ENCODE measurements at places on chromosomes 12 and 14.
A peak's percentile ranks its signal among the peaks of the same experiment; 100 is the strongest.

GRCh38 chr14:82501554-82501953 is 967.9 kb upstream of the SEL1L start:
- no peak for DNase-seq

DNA sequence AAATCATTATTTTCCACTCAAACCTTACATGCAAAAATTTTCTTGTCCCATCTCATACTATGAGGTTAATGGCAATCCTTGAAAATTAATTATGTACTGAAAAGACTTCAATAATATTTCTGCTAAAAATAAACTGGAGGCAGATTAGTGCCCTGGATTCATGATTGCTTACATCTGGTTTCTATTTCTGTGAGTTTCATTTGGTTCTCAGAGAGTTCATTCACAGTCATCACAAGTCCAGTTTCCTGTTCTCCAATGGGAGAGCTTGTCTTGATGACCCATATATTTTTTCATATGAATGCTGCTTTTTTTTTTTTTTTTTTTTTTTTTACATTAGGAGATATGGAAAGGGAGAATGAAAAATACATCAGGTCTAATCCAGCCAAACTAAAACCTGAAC is 6.6 kb upstream of the PTHLH start:
- DNase-seq = no peak

- no peak for DNase-seq
Measured at GRCh38 chr14:77124345-77125280, 17.0 kb downstream of the ZDHHC22 start.

- DNase-seq = no peak
Measured at GRCh38 chr14:76678244-76678800, 82.9 kb upstream of the VASH1 start.

DNA sequence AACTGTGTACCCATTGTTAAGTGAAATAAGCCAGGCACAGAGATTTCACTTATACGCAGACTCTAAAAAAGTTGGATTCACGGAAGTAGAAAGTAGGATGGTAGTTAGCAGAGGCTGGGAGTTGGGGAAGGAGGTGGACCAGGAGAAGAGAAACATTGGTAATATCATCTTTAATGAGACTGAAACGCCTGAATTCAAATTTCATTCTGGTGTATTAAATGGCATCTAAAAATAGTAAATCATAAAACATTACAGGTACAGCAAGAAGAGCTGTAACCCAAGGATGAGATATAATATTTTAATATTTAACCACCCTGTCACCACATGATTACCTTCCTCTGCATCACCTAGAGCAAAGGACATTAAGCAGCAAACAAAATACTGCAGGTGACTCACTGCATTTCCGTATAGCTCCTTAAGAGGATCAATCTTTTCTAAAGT is 99.4 kb downstream of the EPS8 start:
- no peak for DNase-seq

- no peak for DNase-seq
Measured at GRCh38 chr12:52086366-52086765, 6.9 kb downstream of the SMIM41 start.

GRCh38 chr12:103751171-103751570 is 89.9 kb downstream of the NT5DC3 start:
- no peak for DNase-seq

DNA sequence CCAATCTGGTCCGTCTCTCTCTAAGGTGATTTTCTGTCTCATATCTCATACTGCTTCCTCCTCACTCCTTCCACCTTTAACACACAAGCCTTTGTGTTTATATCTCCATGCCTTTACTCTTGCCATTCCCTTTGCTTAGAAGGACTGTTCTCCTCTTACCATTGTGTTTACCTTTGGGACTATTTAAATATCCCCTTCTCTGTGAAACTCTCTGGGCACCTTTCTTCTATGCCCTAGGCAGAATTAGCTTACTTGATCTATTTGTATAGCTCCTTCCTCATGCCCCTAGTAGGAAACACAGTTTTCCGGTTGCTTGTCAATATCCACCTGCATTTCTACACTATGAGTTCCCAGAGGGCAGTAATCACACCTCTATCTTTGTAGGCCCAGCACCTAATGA is 3.9 kb upstream of the AMHR2 start:
- DNase-seq = no peak

- DNase-seq = peak; percentile 69
Measured at GRCh38 chr12:56338308-56339157, at the start of gene IL23A. IL23A (plus strand) TSS chr12:56338884; CDS start chr12:56339045, 161 bp downstream.

- no peak for DNase-seq
Measured at GRCh38 chr14:29016050-29016900, 249.7 kb downstream of the FOXG1 start.

- DNase-seq = no peak
Measured at GRCh38 chr12:58728397-58728796, 191.9 kb downstream of the LRIG3 start.

DNA sequence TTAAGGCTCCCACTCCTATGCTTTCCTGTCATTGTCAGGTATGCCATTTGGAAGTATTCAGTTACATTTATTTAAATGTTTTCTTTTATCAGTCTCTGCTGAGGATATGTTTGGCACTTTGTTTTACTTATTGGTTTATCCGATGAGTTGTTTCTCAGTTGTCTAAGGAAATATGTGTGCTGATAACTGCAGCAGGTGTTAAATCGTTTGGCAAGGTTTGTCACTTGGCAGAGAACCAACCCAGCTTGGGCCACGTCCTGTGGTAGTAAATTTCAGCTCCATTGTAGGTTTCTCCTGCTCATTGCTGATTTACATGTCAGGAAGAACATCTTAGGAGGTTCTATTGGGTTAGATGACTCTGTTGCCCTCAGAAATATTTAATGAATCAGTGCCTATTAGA is 22.0 kb upstream of the MGST1 start:
- peak; percentile 32 for DNase-seq

DNA sequence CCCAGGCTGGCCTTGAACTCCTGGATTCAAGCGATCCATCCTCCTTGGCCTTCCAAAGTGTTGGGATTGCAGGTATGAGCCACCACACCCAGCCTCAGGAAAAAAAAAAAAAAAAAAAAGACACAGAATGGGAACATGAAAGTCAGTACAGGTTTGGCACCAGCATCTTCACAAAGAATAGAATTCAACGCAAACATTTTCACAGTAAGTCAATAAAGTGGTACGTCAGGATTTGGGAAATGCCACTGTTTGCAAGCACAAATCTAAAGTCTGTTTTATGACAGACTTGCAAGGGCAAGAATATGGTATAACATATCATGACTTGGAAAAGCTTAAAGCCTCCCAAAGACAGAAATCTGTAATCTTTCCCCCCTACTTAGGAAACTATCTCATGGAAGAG is 34.9 kb upstream of the WDR89 start:
- DNase-seq = no peak

- no peak for DNase-seq
Measured at GRCh38 chr14:100230361-100230760, 8.6 kb upstream of the YY1 start.

DNA sequence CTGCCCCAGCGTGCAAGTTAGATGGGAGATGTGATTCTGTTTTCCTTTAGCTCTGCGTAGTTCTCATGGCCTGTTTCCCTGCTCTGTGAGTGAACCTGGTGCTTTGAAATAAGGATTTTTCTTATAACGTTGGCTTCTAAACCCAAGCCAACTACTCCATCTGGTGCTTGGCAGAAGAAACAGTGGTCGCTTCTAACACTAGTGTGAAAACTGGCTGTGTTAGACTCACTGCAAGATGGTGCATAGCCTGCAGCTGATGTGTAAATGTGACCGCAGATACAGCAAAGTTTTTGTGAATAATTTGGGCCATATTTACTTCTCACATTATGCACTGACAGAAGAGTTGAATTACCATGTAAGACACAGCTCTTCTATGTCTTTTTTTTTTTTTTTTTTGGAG is 12.2 kb downstream of the GTF2H3 start:
- no peak for DNase-seq

GRCh38 chr12:106106061-106106566 is 32.6 kb downstream of the NUAK1 start:
- DNase-seq = no peak

DNA sequence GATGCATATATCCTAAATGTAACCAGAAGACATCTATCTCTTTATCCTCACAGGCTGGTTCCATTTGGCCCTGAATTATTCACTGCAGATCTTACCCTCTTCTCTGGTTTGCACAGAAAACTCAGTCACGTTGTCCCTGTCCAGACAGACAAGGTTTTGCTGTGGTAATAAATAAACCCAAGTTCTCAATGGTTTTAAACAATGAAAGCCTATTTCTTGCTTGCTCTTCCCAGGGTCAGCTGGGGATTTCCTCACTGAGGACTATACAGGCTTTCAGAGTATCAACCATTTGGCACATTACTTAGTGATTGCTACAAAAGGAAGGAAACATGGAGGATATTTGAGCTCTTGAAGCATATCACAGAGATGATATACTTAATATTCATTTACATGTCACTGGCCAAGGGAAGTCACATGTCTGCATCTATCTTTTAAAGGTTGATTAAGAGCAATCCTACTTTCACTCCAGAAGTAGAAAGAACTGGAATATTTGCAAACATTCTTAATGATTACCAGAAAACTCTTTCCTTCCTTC is 24.4 kb upstream of the E2F7 start:
- DNase-seq = no peak

DNA sequence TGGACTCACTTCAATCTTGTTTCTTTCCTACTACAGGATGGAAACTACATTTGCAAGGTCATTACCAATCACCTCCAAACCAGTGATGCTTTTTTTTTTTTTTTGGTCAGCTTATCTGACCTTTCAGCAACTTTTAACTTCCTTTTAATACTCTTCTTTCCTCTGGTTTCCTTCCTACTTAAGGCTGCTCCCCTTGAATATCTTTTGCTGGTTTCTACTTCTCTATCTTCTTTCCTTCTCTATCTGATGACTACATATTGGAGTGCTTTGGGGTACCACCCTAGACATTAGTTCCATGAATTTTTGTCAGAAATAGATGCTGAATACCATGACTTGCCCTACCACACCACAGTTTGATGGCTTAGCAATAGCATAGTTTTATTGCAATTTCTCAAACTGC is 197.7 kb upstream of the DDHD1 start:
- DNase-seq = no peak

DNA sequence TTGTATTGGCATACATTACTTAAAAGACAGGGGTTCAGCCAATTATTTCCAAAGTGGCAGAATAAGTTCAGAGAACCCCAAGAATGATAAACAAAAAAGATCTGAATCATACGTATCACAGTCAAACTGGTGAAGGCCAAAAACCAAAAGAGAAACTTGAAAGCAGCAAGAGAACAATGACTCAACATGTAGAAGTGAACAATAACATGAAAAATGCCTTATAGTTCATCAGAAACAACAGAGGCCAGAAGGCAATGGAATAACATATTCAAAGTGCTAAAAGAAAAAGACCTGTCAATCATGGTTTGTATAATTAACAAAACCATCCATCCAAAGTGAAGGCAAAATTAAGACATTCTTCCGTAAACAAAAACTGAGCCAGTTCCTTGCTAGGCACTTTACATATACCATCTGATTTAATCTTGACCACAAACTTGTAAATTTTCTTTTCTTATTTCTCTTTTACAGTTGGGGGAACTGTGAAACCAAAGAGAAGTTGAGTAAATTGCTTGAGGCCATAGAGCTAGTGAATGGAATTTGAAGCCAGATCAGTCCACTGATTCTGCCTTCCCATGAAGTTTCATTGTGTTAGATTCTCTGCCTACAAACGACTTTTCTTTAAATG is 232.1 kb upstream of the SEL1L start:
- DNase-seq = no peak

- DNase-seq = no peak
Measured at GRCh38 chr12:3043406-3043805, 33.8 kb upstream of the TSPAN9 start.

DNA sequence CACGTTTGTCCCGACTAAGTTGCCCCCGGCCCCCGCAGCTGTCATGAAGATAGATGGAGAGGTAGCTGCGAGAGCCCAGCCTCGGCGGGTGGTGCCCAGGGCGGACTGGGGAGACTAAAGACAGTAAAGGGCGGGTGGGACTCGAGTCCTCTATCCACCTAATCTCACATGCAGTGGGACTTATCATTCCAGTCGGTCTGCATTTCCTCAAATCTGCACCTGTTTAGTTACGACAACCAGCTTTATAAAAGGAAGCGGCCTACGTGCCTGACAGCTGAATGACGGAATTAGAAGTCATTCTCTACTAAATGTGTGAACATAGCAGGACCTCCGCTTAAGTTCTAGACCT is 109.8 kb upstream of the EGLN3 start:
- DNase-seq = no peak

DNA sequence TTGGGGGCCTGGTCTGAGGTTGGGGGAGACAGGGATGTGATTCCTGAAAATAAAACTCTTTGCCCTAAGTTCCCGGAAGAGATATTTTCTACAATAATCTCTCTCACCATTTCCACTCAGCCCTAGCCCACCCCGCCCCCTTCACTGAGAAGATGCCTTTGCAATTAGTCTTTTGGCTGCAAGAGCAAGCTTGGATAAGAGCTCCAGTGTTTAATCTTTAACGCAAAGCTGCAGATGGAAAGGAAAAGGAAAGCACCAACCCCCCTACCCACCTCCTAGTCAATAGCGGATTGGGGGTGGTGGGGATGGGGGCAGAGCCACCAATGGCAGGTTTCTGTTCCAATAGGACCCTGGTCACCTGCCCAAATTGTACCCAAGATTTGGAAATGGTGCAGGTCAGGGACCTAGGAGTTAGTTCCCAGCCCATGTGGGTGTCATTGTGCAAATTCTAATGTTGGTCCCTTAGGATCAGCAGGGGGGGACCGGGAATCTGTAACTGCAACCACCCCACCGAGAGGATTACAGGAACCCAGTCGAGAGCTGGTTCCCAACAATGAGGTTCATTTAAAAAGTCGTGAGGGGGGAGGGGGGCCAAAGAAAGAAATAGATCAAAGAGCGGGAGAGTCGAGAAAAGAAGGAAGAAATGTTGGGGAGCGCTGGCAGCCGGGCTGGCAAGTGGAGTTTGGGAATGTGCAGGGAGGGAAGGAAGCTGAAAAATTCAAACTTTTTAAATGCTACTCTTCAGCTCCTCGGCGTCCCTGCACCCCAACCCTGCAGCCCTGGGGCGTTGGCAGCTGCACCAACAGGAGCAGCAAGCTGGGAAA is 1.6 kb downstream of the ZFP36L1 start:
- DNase-seq = no peak

GRCh38 chr14:101220921-101221510 is 317.5 kb upstream of the RTL1 start:
- no peak for DNase-seq

GRCh38 chr12:92000597-92000996 is 145.0 kb downstream of the BTG1 start:
- DNase-seq = no peak
